Colonic mucosa (tissue), 4 donors: ENCODE measurements at places on chromosomes 1 and 21. TPM values are rescaled to one million over a fixed set of nuclear protein-coding genes. Genes with fewer than 3 reads are reported as not detected.

GRCh38 chr1:14098294-14098913 is 398.4 kb downstream of the PRDM2 start:
- DNase-seq: no peak

GRCh38 chr1:197526736-197527371 is 248.4 kb downstream of the DENND1B start:
- no peak for DNase-seq

DNA sequence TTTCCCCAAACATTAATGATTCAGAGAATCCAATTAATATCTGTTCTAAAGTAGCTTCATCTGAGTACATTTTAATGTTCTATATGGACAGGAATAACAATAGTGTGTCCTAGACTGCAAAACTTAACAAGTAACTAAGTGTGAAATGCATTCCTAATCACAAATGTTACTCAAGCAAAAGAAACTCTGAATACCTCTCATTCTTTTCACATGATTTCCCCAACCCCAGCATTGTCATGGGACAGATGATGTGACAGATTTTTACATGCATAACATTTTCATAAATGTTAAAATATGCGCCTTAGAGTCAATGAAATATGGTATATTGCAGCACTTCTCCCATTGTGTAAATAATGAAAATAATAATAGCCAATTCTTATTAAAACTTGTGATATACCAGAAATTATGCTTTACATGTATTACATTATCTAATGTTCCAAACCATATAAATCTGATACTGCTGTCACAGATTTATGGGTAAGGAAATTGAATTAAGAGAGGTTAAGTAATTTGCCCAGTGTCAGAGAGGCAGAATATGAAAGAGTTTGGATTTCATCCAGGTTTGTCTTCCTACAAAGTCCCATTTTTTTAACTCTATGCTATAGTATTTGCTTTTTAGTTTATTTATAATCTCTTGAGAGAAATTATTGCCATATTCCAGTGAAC is 269.4 kb downstream of the LRRC7 start:
- no peak for DNase-seq

DNA sequence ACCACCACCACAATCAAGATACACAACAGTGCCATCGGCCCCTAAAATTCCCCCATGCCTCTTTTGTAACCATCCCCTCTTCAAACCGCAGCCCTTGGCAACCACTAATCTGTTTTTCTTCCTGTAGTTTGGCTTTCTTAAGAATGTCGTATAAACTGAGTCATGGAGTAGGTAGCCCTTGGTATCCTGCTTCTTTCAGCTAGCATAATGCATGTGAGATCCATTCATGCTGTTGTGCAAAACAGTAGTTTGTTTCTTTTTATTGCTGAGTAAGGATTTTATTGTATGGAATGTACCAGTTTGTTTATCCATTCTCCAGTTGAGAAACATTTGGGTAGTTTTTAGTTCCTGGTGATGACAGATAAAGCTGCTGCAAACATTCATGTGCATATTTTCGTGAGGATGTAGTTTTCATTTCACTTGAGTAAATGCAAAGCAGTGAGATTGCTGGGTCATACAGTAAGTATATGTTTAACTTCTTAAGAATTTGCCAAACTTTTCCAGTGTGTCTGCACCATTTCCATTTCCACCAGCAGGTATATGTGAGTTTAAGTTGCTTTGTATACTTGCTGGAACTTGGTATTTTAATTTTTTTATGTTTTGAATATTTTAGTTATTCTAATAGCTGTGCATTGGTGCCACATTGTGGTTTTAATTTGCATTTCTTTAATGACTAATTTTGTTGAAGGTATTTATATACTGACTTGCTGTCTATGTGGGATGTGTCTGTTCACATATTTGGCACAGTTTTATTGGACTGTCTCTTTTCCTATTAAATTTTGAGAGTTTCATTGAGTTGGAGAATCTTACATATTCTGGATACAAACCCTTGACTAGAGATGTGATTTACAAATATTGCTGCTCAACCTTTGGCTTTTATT is 148.4 kb upstream of the MAP1LC3C start:
- DNase-seq: no peak

GRCh38 chr1:20731057-20731991 is 1.2 kb downstream of the SH2D5 start:
- no peak for DNase-seq

DNA sequence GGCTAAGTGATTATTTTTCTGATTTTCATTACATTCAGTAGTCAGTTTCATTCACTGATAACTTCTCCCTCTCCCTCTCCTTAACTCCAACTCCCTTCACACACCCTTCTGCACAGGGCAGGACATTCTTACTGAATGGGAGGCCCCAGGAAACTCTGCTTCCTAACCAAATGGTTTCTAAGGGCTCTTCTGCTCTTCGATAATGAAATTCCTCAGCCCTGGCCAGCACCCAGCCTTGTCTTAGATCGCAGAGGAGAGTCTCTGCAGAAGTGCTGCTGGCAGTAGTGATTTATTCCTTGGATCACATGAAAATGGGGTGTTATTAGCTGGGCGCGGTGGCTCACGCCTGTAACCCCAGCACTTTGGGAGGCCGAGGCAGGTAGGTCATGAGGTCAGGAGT is 16.4 kb downstream of the PLEKHM2 start:
- DNase-seq: no peak

GRCh38 chr1:179955731-179956130 is 1.1 kb downstream of the CEP350 start:
- no peak for DNase-seq

- no peak for DNase-seq
Measured at GRCh38 chr1:55233145-55233777, 18.1 kb upstream of the USP24 start.

- DNase-seq: no peak
Measured at GRCh38 chr1:37765916-37766664, 1.2 kb upstream of the EPHA10 start.

- no peak for DNase-seq
Measured at GRCh38 chr1:174289644-174290310, 130.5 kb downstream of the RABGAP1L start.

GRCh38 chr1:6435129-6435528 is 10.6 kb downstream of the ESPN start:
- DNase-seq: no peak

- peak; percentile 70 for DNase-seq
Measured at GRCh38 chr1:159949123-159949522, 3.7 kb upstream of the IGSF9 start.

DNA sequence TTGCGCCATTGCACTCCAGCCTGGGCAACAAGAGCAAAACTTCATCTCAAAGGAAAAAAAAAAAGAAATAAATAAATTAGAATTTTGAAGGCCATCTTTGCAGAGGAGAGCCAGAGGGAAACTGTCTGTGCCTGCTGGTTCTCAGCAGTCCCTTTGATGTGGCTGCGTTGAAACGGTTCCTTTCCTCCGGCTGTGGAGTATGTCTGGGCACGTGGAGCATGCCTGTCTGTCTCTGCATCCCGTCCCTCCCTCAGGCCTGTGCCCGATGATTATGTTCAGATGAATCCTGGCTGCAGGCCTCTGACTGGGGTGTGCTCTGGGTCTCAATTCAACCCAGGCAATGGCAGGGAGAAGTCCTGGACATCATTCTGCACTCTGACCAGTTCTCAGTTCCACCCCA is 33.4 kb downstream of the KIAA1614 start:
- DNase-seq: no peak

DNA sequence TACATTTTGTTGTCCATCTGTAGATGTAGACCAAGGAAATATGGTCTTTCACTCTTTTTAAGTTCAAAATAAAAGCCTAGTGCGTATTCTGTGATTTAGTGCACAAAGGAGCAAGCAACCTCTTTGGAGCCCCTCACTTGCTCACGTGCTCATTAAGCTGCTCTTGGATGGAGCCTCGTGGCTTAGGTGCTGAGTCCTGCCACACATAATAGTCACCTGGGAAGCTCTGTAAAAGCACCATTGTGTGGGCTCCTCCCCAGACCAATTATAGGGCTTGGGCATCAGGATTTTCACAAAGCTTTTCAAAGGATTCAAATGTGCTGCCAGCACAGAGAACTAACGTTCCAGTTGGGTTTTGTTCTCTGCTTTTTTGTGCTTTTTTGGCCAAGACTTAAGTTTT is 85.0 kb downstream of the PCP4 start:
- no peak for DNase-seq

GRCh38 chr21:25717491-25718147 is 17.1 kb downstream of the ATP5PF start:
- DNase-seq: no peak

DNA sequence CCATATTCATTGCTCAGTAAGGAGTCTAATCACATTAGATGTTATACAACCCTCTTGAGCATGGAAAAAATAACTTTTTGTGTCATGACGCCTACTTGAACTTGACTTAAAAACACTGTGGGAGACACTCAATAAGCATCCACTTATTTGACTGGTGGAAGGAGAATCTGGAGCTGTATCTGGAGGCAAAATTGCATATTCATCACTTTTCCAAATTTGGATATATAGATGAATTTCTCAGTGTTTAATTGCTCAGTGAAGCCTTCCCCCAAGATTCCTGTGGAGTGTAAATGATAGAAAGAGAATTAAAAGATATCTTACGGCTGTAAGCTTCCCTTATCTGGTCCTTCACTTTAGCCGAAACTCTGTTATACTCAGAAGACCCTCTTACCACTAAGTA is 610.7 kb upstream of the ADGRL2 start:
- DNase-seq: no peak

GRCh38 chr1:5982868-5983267 is 9.4 kb downstream of the NPHP4 start:
- DNase-seq: no peak

DNA sequence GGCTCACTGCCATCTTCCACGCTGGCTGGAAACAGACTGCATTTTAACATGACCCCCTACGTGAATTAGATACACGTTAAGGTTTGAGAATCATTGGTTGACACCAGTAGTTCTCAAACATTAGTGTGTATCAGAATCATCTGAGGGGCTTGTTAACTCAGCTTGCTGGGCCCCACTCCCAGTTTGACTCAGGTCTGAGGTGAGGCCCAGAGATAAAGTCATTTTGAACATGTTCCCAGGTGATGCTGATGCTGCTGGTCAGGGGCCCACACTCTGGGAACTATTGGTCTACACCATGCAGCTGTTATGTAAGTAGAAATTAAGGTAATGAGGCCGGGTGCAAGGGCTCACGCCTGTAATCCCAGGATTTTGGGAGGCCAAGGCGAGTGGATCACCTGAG is 1.3 kb downstream of the LSM10 start:
- DNase-seq: no peak

- no peak for DNase-seq
Measured at GRCh38 chr1:81699234-81699633, 101.5 kb upstream of the ADGRL2 start.

GRCh38 chr1:73096841-73097240 is 814.5 kb upstream of the NEGR1 start:
- no peak for DNase-seq

GRCh38 chr1:217895841-217896240 is 264.7 kb downstream of the SPATA17 start:
- no peak for DNase-seq

GRCh38 chr21:34801519-34802132 is 132.8 kb downstream of the CLIC6 start:
- DNase-seq: no peak

DNA sequence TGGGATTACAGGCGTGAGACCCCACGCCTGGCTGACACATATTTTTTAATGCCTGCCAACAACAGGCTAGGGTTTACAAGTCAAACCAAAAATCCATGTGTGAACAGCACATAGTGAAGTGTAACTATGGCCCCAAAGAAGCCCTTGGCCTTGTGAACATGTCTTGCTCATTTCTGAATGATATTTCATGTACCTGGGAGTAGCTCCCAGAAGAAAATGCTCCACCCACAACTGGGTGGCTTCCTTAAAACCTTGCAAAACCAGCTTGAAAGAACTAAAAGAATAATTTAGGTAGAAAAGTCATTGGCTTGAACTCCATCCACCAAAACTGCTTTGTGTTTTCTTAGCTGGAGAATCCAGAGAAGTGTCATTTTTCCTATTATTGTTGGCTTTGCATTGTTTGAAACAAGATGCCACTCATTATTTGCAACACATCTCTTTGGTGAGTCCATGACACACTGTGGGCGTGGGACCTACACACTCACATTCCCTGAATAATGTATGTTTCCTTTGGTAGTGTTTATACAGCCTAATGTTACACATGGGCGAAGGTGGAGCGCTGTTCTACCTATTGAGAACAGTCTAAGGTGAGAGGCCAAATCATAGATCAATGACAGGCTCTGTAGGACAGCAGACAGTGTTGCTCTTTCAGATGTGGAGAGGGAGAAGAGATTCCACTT is 28.5 kb upstream of the SDE2 start:
- no peak for DNase-seq

GRCh38 chr21:46031484-46031883 is 49.9 kb downstream of the COL6A1 start:
- DNase-seq: no peak

- no peak for DNase-seq
Measured at GRCh38 chr1:244801246-244801645, 34.2 kb upstream of the COX20 start.

DNA sequence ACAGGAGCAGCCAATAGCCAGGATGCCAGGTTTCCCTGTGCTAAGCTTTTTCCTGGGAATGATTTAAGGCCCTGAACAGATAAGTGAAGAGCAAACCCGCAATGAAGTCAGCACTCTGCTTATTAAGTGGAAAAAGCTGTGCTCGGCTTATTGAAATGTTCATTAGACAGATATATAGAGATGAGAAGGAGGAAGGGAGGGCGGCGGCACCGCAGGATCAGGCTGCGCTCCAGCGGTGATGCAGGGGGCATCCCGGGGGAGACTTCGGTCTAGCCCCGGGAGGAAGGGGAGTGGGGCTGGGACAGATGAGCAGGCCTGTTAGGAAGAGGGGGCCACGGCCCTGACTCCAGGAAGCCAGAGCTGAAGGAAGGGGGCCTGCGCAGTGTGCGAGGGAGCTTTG is 115.0 kb downstream of the TMEM53 start:
- DNase-seq: no peak

GRCh38 chr1:117838911-117839310 is 90.5 kb downstream of the GDAP2 start:
- no peak for DNase-seq

DNA sequence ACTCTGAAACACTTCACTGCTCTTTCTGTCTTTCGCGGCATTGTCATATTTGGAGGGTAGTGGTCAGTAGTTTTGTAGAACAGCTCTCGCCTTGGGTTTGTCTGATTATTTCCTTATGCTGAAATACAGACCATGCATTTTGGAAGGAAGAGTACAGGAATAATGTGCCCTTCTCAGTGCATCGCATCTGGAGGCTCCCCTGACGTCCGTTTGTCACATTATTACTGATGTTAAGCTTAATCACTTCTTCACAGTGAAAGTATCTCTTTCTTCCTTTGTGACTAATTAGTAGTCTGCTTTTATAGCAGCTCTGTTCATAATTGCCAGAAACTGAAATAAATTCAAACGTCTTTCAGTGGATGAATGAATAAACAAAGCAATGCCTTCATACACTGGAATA is 85.7 kb upstream of the CXADR start:
- DNase-seq: no peak

TPR gene
- total RNA-seq: 68.1 TPM

B4GALT2 gene
- 38.5 TPM for total RNA-seq

MR1 gene
- total RNA-seq: 3.0 TPM

HNRNPCL2 gene
- total RNA-seq: not detected

TCP10L gene
- 1.2 TPM for total RNA-seq

IVL gene
- total RNA-seq: not detected

RAB3B gene
- 3.6 TPM for total RNA-seq

KCNT2 gene
- total RNA-seq: 0.82 TPM

RNF115 gene
- 6.9 TPM for total RNA-seq

SYT11 gene
- total RNA-seq: 4.6 TPM

ADCY10 gene
- total RNA-seq: 0.64 TPM
